Stimulated activated CD8-positive, alpha-beta memory T cell treated with anti-CD3 and anti-CD28 coated beads, Interleukin-7, amount 100 ng/mL, for 48 hours (primary cell): ENCODE measurements at places on chromosomes 4 and X.

GRCh38 chrX:107827852-107828251, 2.2 kb downstream of the MID2 start:
- DNase-seq, result no peak

DNA sequence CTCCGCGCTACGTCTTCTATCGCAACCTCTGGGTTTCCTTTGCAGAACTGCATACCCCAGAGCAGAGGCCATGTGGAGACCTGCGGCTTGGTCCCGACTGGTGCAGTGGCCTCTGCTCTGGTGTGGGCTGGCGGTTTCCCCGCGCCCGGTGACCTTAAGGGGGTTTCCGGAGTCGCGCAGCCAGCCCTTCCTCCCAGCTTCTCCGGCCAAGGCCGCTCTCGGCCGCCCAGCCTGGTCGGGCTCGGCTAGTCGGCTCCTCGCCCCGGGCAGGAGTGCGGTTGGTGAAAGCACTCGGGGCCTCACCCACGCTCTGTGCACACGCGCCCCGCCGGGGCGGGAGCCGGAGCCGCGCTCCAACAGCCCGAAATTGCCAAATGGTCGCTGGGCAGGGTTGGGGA, 84.9 kb downstream of the BCOR start:
- no peak for DNase-seq

- no peak for DNase-seq
These were observed 55.1 kb upstream of the BCOR start for GRCh38 chrX:40152741-40153344.

DNA sequence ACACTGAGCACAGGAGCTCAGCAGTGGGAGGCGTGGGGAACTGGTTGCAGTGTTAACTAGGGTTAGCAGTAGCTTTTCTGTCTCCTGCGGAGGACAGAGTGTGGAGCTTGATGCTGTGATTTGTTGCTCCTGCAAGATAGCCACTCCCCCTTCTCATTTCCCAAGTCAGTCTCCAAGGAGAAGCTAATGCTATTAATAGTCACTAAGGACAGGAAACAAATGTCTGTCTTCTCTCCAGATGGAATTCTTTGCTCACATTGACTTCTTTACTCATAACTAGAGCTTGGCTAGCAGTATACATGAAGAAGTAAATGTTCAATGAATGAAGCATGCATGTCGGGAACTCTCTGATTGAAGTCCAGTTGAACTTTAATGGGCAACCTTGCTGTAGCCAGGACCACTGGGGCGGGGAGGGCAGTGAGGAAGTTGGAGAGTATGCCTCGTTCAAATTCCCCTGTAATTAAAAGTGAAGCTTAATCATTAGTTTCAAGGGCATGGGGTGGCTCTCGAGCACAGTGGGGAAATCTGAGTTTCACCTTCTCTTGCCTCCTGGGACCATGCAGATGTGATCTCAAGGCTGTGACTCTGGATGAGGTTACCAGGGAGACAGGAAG, 156.6 kb upstream of the SCML1 start:
- DNase-seq, result no peak

DNA sequence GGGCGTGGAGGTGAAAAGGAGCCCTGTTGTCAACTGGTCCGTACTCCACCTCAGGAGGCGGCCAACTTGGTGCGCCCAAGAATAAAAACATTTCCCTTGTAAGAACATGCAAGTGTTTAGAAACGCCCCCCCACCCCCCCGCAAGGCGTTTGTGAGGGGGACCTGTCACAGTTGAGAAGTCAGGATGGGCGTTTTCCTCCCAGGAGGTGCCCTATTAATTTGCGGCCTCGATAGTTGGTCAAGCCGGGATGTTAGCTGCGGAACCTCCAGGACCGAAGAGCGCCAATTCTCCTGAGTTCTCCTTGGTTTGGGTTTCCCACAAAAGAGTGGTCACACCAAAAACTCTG, 651 bp upstream of the SAP30 start:
- DNase-seq, result peak; percentile 45
